ENCODE measurements at places on chromosomes 2 and 18. TPM values are rescaled to one million over a fixed set of nuclear protein-coding genes. Genes with fewer than 3 reads are reported as not detected.

DNA sequence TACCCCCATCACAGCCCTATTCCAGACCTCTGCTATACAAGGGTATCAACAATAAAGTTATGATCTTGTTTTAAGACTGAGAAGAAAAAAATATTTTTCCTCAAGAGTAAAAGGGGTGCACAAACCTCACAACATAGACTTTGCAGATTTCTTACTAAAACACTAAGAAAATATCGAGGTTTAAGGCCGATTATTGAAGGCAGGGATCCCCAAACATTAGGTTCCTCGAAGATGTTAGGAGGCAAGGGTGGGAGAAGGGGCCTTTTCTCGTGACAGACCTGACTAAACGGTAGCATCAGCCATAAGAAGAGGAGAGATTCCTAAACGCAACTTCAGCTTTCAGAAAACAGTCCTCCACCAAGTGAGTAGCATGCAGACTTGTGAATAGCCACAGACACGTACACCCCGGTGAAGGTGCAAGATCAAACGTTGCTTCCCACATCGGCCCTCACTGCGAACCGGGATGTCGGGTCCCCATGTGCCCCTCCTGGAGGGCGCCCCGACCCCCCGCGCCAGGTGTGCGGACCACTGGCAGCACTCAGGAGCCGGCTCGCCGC is 678 bp downstream of the PIAS2 start:
- no peaks in the 10 kb centered on the region for H3K27me3 ChIP-seq
- DNase-seq, result no peak
- peak overlapping the region; percentile 89 for H3K27ac ChIP-seq
- peaks cover 4% of the 10 kb centered on the region for H3K4me1 ChIP-seq

DNA sequence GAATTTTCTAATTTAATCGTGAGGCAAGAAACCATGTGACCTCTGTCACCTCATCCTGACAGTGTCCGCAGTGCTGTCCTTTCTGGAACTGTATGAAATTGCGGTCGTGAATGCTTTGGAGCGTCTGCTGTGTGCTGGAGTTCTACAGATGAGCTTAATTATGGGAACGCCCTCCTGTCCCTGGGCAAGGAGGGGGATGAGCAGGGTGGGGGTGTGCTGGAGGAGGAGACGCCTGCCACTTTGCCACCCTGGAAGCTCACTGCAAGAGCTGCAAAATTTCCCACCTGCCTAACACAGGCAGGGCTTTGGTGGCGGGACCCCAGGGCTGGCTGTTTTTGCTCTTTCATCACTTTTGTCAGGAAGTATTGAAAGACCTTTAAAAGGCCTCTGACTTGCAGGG is 6.5 kb downstream of the LPIN1 start:
- no peak overlapping the region for H3K27ac ChIP-seq
- no peak overlapping the region for H3K4me3 ChIP-seq
- no peak for DNase-seq
- no peaks in the 10 kb centered on the region for H3K36me3 ChIP-seq
- H3K4me1 ChIP-seq, result peaks cover 51% of the 10 kb centered on the region
- no peaks in the 10 kb centered on the region for H3K27me3 ChIP-seq

- DNase-seq, result no peak
- no peaks in the 10 kb centered on the region for H3K27me3 ChIP-seq
- no peaks in the 10 kb centered on the region for H3K36me3 ChIP-seq
- H3K4me3 ChIP-seq, result no peak overlapping the region
- no peaks in the 10 kb centered on the region for H3K4me1 ChIP-seq
These were observed 12.3 kb downstream of the TMEM237 start for GRCh38 chr2:201631041-201631440.

- DNase-seq, result no peak
- no peak overlapping the region for H3K27ac ChIP-seq
- H3K36me3 ChIP-seq, result no peaks in the 10 kb centered on the region
These were observed 314.9 kb upstream of the SOX11 start for GRCh38 chr2:5377323-5377722.

DNA sequence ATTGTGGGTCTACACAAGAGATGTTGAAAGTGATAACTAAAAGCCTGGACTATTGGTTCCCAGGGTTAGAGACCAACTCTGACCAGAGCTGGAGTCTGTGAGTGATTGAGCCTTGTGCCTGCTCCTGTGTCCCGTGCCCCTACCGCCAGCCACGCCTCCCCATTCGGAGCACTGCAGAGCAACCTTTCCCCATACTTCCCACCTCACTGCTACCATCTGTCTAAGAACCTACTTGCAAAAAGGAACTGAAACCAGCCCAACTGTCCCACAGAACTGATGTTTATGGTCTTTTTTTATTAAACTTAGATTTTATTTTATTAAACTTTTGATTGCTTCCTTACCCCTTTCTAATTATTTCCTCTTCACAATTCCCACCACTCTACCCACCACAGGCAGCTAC is 300.3 kb upstream of the MGAT5 start:
- H3K4me3 ChIP-seq, result no peak overlapping the region
- H3K36me3 ChIP-seq, result no peaks in the 10 kb centered on the region
- H3K27me3 ChIP-seq, result no peaks in the 10 kb centered on the region
- H3K27ac ChIP-seq, result no peak overlapping the region

The PSTPIP2 gene
- 1.7 TPM for total RNA-seq

The B3GNT2 gene
- total RNA-seq, result 18.0 TPM
